ENCODE measurements at places on chromosomes 7 and 10.

DNA sequence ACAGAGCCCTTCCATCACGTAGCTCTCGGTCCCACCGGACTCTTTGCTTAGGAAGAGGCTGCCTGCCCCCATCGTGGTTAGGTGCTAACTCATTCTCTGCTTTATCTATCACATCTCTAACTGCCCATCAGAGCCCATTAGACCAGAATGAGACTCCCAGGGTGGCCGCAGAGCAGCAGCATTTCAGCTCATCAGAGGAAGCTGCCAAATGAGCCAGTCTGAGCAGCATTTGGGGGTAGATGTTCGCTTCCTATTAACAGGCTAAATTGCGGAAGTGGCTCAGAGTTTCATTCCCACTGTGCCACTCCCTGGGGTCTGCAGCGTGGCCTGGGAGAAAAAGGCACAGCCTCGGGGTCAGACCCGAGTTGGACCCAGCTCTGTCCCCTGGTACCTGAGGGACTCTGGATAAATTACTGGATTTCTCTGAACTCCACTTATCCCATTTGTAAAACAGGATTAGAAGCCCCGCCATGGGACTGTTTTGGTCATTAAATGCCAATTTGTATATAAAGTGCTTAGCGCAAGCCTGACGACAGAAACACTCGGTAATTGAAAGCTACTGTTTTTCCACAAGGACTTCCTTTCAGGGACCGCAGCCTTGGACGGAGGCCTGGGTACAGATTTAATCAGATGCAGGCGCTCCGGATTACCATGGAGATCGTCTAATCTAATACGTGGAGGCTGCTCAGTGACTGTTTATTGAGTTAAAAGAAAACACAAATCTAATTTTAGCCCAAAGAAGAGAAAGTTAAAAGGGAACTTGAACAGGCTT lies 73.8 kb upstream of the PRLHR start:
- DNase-seq: no peak

GRCh38 chr10:74705358-74705980 lies 120.9 kb upstream of the KAT6B start:
- no peak for DNase-seq

DNA sequence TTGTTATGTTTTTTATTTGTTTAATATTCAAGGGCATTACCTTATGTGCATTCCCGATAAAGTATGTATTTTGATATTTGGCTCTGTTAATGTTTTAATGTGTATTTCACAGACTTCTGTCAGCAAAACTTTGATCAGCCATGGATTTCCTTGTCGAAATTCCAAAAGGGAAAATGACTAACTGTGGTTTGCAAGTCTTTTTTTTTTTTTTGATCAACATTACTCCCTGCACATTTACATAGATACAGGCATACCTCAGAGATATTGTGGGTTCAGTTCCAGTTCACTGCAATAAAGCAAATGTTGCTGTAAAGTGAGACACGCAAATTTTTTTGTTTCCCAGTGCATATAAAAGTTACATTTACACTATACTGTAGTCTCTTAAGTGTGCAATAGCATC lies 351.9 kb downstream of the CXCL12 start:
- DNase-seq: no peak

GRCh38 chr10:44674536-44675386 lies 236.4 kb upstream of the TMEM72 start:
- DNase-seq: no peak

DNA sequence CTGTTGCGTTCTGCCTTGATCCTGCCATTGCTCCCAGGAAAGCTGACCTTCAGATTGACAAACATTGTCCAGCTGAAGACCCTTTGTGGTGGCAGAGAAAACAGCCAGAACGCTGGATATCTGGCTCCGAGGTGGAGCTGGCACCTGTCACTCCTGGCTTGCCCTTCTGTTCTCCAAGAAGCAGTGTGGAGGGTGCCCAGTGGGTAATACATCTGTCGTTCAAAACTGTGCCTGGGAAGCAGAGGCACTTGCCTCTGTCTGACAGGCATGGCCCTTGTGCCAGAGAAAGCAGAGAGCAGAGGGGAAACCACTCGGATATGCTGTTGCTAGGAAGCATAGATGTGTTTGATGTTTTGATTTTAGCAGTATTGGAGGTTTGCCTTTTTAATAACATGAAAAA lies 231.4 kb downstream of the BMPER start:
- no peak for DNase-seq

DNA sequence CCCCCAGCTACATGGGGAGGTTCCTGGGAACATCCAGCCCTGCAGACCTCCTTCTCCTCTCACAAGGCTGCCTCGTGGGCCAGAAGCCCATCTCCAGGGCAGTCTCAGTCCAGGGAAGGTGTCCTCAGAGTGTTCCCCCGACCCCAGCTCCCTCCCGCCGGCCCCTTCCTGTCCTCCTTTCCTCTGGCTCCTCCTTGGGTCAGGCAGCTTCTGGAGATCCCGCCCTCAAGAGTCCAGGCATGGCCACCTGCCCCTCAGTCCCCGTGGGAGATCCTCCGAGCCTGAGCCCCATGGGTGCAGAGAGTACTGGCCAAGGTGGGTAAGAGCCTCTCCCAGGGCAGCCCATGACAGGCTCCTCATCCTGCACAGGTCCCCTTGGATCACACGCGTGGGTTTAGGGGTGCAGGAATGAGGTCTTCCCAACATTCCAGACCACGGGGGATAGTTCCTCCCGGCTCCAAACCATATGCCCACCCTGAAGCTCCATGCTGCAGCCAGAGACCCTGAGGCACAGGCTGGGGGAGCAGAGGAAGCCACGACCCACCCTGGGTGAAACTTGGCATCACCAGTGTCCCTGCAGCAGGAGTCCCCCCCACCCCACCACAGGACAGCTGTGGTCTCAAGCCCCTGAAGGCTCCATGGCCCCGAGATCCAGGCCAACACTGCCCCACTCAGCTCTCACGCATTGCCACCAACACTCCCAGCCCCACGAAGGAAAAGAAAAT lies 65.5 kb downstream of the OAT start:
- no peak for DNase-seq

DNA sequence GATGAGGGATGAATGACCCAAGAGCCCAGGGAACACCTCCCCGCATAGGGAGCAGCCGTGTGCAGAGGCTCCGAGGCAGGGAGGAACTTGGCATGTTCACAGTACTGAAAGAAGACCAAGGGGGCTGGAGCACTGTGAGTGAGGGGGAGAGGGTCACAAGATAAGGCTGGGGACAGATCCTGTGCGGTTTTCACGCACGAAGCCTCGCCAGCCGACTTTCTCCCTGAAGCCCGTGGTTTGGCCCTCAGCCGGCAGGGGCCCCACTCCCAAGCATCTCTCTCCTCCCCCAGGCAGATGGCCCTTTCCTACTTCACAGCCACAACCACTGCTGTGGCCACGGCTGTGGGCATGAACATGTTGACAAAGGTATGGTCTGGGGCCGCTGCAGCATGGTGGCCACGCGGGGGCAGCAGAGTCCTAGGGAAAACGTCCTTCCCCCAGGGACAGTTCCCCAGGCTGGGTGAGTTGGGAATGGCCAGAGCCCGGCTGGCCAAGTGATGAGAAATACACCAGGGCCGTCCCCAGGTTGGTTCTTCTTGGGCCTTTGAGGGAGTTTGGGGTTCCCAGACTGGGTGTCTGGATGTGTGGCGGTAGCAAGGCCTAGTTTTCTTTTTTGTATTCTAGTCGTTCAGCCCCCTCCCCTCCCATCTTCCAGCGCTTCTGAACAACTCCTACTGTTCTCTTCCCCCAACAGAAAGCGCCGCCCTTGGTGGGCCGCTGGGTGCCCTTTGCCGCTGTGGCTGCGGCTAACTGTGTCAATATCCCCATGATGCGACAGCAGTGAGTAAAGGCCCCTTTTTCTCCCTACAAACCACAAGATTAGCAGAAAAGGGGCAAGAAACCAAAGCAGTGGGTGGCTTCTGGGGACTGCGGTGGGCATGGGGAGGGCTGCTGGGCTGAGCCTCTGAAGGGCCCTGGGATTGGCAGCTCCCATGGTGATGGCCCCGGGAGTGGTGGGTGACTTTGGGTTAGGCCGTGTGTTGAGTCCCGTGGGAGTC lies 14.4 kb upstream of the WBP1L start:
- DNase-seq: peak; percentile 30

GRCh38 chr7:127153315-127153714 lies 99.4 kb downstream of the GRM8 start:
- no peak for DNase-seq

GRCh38 chr7:154774303-154774969 lies 228.5 kb downstream of the PAXIP1 start:
- DNase-seq: no peak

- no peak for DNase-seq
These were observed 10.4 kb upstream of the PCGF5 start for GRCh38 chr10:91210014-91210413.

DNA sequence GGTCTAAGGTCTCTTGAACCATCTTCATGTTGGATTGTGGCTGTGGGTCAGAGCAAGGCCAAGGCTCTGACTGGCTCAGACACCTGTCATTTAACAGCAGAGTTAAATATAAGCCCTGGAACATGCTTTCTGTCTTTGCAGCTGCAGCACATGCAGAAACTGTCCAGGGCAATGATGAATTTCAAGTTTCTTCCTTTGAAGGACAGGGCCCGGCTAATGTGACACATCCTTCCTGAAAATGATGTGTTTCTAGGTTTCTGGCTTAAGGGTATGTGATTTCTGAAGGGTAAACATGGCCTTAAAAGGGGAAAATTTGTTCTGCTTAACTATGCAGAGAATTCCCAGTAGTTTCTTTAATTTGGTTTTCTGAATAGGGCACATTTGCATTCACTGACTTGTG lies 34.0 kb upstream of the SLC35B4 start:
- no peak for DNase-seq

DNA sequence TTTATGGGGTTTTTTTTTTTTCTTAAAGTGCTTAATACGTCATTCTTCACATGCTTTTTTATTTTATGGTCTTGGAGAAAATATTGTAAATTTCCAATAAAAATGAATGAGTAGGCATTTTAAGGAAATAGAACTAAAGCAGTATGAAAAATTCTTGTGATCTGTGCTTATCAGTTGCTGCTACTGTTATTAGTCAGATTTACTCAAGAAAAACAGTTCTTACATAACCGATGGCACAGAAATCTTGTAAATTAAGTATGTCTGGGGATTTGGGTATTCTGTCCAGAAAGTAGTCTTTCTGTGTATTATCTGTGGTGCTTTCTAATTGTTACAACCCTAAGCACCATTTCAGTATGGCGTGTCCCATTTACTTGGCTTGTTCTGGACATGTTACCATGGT lies 64.7 kb downstream of the LRGUK start:
- DNase-seq: no peak

GRCh38 chr10:101013365-101013825 lies 13.8 kb downstream of the LZTS2 start:
- DNase-seq: no peak

DNA sequence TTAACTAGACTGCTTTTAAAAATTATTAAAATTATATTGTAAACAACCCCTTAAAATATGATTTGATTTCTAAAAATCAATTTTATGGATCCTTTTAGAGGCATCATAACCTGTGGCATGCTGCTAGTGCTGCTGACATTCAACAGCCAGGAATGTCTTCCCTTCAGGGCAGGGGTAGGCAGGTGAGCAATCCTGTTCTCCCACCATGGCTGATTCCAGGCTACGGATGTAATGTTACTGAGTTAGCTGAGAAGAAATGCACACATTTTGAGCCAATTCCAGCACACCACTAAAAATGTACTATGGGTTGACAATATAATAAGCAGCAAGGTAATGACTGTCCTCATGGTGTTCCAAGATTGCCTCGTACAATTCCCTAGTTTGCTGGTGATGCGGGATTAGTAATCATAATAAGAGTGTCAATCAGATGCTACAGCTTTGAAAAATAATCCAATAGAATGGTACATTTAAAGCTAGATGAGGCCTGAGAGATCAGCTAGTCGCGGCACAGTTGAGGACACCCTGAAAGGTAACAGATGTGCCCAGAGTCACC lies 108.7 kb upstream of the PRR15 start:
- no peak for DNase-seq

DNA sequence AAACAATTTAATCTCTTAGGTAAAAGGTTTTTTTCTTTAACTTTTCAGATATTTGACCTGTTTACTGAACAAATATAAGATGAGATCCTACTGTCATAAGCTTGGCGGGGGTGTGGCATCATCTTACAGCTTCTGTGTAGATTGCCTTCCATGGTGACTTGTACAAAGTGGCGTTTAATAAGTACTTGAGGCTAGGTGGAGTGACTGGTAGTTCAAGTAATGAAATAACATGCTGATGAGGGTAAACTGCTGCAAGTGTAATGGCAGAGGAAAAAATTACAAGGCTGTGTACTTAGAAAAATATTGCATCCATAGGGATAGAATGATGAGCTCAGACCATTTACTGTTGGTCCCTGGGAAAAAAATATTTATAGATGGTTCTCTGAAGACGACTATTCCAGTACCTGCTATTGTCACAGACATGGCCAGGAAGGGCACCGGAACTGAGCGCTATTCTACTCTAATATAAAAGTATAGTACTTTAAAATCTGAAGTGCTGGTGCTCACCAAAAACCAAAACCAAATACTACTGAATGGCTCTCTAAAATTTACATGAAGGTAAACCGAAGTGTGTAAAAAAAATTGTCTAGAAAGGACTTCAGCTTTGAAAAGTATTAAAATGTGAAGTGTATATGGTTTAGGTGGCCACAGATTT lies 42.4 kb downstream of the DNAH11 start:
- DNase-seq: no peak

GRCh38 chr7:105267244-105267643 lies 121.5 kb downstream of the SRPK2 start:
- no peak for DNase-seq

DNA sequence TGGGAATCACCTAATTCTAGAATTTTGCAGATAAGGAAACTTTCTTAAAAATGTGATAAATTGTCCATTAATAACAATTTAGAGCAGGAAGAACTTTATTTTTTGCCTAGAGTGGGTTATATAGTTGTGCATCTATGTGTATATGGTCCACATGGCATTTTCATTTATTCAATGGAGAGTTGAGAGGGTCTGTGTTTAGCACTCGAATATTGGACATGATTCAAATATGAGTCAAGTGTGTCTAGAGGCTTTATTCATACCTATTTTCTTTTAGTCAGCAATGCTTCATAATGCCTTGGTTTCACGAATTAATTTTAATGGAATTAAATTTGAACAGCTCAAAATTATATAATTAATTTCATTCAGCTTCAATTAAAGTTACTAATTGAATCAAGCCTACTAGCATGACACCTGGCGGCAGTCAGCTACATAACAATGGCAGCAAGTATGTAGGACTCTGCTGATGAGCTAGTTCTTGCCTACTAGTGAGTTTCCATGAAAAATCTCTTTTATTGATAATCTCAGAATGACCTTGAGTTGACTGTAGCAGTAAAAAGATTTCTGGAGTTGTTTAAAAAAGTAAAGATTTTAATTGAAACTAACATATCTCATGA lies 17.7 kb downstream of the MDFIC start:
- DNase-seq: no peak

GRCh38 chr10:31956200-31956946 lies 27.7 kb upstream of the ARHGAP12 start:
- no peak for DNase-seq

DNA sequence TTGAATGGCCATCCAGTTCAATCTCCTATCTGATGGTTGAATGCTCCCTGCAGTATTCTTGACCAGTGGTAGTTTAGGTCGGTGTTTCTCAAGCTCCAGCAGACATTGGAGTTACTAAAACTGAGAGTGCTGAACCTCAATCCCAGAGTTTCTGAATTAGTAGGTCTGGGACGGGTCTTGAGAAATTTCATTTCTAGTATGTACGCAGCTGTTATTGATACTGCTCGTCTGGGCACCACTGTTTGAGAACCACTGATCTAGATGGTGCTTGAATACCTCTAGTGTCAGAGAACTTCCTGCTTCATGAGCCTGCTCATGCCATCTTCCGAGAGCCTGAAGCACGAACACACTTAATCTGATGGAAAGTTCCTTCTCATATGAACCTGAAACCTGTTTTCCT lies 99.4 kb upstream of the CREB5 start:
- DNase-seq: no peak

- no peak for DNase-seq
These were observed 606 bp upstream of the LAMB1 start for GRCh38 chr7:108003599-108003935.
